ENCODE measurements at places on chromosomes 3 and 15.

DNA sequence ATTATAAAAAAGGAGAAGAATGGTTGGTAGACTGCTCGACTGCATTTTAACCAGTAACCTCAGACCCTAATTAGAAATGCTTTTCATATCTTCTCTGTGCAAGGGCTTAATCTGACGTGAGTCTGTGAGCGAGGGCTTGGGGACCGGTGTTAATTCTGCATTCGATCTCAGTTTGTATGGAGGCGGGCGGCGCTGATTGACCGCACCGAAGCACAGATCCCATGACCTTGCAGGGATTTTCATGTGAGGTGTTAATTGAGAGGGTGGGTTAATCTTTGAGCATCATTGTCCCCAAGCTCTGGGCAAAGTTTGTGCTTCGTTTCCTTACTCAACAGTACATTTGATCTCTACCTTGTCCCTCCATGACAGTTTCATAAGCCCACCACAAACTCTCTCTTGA is 250.9 kb downstream of the NR2F2 start:
- no peak for DNase-seq

GRCh38 chr15:82904574-82904973 is 47.9 kb downstream of the HOMER2 start:
- DNase-seq = no peak

DNA sequence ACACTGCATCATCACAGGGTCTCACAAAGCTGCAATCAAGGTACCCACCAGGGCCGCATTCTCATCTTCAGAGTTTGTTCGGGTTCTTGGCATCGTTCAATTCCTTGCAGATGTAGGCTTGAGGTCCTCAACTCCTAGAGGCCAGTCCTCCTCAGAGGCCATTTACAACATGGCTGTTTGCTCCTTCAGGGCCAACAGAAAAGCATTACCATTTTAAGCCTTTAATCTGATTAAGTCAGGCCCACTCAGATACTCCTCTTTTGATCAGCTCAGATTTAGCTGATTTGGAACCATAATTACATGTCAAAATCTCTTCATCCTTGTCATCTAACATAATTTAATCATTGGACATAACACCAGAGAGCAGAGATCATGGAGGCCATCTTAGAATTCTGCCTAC is 55.4 kb downstream of the BFSP2 start:
- no peak for DNase-seq

DNA sequence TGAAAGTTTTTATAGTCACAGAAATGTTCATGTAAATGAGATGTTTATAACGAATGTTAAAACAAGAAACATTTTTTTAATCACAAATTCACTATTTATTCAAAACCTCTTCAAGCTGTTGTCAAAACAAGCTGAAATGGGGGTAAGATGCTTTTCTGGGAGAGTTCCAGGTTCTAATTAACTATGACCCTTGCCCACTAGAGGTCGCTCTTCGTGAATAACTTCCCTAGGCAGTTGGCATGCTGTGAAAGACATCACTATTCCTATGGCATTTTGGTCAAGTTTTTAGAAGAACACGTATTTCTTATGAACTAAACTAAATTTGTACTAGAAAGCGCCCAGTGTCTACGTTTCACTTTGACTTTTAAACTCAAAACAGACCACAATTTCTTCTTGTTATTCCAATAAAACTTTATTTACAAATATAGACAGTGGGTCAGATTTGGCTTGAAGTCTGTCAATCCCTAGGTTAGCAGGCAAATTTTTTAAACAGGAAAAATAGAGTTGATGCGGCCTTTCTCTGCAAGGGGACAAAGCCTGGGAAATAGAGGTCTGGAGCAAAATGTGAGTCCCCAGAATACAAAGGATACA is 62.8 kb upstream of the CMTM8 start:
- peak; percentile 44 for DNase-seq

- DNase-seq = no peak
Measured at GRCh38 chr3:80087767-80088166, 320.0 kb upstream of the ROBO1 start.

DNA sequence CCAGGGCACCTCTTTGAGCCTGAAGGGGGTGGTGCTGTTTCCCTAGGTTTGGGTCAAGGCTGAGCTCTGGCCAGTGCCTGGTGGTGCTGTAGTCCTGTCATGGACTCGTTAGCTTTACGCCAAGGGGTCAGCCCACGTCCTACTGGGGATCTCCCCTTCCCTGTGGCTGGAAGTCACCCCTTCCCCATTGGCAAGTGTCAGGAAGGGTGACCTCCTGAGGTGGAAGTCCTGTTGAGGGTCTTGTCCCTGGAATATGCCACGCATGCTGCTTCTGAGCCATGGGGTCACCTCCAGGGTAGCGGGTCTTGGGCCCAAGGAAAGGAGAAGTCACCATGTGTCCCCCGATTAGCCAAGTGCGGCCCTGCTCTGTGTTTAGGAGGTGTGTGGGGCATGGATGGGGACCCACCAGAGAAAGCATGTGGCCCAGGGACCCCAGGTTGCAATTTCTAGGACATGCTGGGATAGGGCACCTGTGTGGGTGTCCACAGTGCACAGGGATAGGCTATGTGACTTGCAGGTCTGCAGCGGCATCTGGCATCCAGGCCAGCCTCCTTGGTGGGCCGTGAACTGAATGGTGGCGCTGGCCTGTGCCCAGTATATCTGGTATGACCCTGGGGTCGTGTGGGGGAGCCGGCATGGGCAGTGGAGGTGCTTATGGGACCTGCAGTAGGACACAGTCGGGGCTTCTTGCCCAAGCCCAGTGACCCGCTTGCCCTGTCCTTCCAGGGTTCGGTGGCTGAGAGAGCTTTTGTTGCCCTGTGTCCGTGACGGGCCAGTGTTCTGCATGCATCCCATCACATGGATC is 226.7 kb downstream of the SNRPN start:
- DNase-seq = no peak

DNA sequence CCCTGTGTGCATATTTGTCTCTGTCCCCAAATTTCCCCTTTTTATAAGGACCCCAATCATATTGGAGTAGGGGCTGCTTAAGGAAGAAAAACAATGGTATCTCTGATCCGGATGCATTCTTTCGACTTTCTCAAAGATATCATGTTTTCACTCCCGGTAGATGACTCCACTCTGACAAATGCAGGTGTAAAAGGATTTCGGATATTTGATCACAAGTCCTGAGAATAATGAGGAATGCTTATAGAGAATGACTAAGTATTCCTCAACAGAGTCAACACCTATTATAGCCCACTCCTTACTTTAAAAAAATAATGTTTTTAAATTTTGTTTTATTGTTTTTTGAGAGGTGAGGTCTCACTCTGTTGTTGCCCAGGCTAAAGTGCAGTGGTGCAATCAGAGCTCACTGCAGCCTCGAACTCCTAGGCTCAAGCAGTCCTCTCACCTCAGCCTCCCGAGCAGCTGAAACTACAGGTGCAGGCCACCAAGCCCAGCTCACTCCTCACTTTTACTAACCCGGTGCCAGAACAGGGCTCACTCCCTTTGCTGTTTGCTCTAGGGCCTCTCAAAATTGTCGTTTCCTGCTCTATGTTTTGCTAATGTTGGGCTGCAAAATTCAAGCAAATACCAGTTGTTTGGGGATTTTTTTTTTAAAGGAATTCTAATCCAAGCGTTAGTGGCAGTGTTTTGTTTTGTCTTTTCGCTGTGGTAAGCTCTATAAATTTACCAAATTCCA is 24.6 kb downstream of the COL8A1 start:
- DNase-seq = no peak
